Esophagus mucosa (tissue), 1 donor: ENCODE measurements at places on chromosomes 16 and 17.

DNA sequence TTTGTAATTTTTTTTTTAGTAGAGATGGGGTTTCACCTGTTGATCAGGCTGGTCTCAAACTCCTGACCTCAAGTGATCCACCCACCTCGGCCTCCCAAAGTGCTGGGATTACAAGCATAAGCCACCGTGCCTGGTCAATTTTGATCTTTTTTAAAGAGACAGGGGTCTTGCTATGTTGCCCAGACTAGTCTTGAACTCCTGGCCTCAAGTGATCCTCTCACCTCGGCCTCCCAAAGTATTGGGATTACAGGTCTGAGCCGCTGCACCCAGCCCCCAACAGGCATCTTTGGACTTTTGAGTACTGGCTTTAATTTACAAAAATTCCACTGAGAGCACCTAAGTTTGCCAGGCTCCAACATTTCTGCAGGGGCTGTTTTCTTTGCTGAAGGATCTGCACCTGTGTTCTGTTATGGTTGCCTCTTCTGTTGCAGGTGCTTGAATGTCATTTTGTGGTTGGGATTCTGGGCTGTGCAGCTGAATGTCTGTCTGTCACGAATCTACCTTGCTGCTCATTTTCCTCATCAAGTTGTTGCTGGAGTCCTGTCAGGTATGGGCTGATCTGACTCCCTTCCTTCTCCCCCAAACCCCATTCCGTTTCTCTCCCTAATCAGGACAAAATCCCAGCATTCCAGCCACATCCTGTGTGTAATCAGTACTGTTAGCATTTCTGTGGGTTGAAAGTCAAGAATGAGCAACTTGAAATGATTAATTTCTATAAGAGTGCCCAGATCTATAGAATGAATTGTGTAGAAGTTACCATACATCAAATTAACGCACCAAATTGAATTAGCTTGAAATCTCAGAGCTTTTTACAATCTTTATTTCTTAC is 8.5 kb downstream of the G6PC1 start:
- ATAC-seq = no peak

GRCh38 chr17:49995055-49995738 is at the start of gene DLX3:
Gene DLX3, minus strand, starts transcription at chr17:49995224. Its CDS starts 226 bp downstream, at chr17:49994998.
- peak; percentile 59 for ATAC-seq

DNA sequence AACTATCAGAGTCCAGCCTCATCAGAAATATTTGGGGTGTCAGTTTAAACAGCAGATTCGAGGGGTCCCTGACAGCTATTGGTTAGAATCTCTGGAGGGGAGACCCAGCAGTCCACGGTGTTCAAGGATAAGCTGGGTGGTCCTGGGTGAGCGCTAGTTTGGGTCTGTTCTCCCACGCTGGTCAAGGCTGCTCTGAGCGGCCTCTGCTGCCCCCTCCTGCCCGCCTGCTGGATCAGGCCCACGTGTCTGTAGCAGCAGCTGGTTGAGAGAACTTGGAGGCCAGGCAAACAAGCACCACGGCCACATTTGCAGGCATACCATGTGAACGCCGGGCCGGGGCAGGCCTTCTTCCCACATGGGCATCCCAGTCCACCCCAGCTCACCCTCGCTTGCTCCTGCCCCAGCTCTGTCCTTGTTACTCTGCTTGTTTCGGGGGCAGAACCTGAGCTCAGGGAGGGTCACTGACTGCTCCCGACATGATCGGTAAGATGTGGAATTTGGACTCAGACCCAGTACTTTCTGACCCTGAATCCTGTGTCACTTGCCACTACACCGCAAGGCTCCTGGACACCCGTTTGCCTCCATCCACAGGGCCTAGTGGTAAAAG is 7.4 kb downstream of the FOXF1 start:
- peak; percentile 68 for ATAC-seq

GRCh38 chr17:15334266-15334665 is 7.1 kb downstream of the TEKT3 start:
- ATAC-seq = no peak

DNA sequence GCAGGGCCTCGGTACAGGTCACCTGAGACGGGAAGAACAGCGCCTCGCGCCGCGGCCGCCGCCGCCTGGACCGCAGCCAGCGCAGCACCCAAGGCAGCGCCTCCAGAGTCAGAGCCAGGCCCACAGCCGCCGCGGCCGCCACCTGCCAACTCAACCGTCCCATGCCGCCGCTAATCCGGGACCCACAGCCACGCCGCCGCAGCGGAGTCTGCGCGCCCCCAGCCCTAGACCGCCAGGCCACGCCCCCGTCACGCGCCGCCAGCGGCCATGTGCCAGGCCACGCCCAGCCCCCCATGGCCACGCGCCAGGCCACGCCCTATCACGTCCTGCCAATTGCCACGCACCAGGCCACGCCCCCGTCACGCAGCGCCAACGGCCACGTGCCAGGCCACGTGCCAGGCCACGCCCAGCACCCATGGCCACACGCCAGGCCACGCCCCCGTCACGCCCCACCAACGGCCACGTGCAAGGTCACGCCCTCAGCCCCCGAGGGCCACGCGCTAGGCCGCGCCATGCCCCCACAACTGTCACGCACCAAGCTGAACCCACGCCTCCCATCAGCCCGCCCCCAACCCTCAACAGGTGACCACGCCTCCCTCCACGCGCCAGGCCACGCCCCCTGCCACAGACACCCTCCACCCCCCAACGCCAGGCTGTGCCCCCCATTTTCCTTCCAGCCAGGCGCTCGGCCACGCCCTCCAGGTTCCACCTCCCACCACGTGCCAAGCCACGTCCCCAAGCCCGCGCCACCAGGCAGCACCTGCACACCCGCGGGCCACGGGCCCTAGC is at the start of gene PLD6:
Gene PLD6, minus strand, starts transcription at position 210 of the 789 bp plus-strand sequence. Its CDS starts 47 bp downstream, at position 163.
- peak; percentile 84 for ATAC-seq

- no peak for ATAC-seq
Observed at GRCh38 chr16:47366228-47366627, 94.6 kb downstream of the ITFG1 start.

DNA sequence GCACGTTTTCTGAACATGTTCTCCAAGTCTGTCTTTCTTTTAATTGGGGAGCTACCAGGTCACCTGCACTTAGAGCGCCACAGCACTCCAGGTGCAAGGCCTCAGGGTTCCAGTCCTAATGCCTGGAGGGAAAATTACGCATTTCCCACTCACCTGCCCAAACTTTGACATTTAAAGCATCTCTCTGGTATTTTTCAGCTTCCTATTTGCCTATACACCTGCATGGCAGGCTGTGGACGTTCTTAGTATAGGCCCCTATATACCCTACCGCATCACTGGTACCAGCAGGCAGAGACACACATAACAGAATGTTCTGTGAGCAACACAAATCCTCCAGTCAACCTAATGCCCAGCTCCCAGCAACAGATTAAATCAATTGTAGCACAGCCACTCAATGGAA is 213.3 kb downstream of the MRTFB start:
- no peak for ATAC-seq

- peak; percentile 90 for ATAC-seq
Observed at GRCh38 chr16:15899538-15900100, 11.2 kb upstream of the CEP20 start.

- no peak for ATAC-seq
Observed at GRCh38 chr17:79848370-79848766, 9.1 kb upstream of the CBX4 start.

DNA sequence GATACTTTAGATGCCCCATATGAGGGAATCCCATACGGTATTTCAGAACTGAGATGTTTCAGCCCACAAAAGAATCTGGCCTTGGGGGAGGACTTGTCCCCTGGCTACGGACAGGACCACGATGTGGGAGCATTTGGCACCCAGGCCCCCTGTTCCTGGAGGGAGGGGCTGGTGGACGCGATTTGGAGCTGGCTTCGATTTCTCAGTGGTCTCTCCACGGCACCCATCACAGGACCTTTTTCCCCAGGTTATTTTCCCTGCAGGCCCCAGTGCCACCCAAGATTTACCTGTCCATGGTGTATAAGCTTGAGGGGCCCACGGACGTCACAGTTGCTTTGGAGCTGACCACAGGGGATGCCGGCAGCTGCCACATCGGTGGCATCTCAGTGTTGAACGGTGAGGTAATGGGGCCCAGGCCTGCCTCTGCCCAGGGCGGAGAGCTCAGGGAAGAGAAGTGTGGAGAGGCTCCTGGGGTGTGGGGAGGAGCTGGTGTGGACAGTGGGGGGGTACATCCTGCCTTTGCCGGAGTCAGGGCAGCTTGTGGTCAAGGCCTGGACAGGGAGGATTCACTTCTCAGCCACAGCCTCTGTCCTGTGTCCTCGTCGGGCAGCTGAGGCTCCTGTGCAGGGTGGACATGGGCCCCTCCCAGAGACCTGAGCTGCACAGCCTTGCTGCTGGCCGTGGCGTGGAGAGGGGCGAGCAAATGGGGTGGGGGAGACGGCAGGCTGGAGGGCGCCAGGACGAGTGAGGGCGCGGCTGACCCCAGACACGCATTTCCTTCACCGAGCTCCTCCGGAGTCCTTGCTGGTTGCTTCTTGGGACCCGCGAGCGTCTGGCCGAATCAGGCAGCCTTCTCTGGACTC is 9.9 kb downstream of the ENGASE start:
- ATAC-seq = no peak

- peak; percentile 1 for ATAC-seq
Observed at GRCh38 chr17:78734793-78735641, 47.1 kb downstream of the CYTH1 start.

- ATAC-seq = peak; percentile 63
Observed at GRCh38 chr17:60641810-60642220, 35.8 kb upstream of the BCAS3 start.

DNA sequence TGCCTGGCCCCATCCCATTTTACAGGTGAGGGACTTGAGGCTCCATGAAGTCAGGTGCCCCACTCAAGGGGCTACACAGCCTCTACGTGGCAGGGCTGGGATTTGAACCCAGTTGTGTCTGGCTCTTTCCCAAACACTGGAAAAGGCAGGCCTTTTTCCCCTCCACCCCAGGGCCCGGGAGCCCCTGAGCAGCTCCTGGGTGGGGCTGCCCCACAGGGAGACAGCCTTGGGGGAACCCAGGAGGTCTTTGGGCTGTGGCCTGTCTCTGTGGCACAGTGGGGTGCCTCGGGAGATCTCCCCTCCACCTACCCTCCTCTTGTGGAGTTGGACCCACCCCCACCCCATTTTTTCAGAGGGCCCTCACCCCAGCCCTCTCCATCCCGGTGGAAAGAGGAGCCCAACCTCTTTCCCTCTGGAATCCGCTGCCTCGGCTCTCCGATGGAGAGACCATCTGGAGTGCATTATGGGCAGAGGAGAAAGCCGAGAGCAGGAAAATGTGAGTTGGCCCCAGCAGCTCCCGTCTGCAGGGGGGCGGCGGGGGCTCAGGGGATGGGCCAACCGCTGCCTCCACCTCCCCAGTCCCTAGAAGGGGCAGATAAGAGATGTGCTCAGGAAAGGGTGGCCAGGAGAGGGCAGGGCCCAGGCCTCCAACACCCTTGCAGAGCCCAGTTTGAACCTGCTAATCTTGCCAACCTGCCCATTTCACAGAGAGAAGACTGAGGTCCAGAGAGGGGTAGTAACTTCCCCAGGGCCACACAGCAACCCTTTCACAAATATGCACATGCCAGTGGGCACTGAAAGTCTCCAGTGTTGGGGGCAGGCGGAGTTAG is 15.4 kb upstream of the TMEM92 start:
- ATAC-seq = no peak

DNA sequence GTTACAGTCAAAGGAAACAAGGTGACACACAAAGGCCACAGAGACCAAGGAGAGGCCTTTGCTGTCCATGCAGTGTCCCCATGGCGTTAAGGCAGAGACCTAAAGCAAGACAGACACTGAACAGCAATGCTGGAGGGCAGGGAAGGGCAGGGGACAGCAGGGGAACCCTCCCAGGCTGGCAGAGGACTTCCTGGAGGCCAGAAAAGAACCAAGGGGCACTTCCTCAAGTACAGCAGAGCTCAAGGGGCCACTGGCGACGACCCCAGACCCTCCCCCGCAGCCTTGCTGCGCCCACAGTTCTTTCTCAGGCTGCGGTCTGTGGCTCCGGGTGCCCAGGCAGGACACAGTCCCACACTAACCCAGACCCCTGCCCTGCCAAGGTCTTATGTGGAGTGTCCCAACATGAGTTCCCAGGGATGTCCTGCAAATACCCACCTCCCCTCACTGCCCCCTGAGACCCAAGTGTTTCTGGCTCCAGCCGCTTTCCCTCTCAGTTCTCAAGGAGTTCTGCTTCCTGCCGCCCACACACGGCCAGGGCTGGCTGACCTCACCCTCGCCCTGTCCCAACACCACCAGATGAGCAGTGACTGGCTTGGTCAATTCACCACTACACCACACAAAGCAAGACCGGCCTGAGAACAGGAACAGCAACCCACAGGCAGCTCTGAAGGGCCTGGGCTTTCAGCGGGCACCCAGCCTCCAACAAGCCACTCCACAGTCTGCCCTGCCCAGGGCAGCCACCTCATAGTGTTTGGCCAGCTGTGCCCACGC is 4.2 kb downstream of the CLCN7 start:
- peak; percentile 33 for ATAC-seq

GRCh38 chr17:38420518-38420917 is 7.7 kb upstream of the ARHGAP23 start:
- ATAC-seq = peak; percentile 23

DNA sequence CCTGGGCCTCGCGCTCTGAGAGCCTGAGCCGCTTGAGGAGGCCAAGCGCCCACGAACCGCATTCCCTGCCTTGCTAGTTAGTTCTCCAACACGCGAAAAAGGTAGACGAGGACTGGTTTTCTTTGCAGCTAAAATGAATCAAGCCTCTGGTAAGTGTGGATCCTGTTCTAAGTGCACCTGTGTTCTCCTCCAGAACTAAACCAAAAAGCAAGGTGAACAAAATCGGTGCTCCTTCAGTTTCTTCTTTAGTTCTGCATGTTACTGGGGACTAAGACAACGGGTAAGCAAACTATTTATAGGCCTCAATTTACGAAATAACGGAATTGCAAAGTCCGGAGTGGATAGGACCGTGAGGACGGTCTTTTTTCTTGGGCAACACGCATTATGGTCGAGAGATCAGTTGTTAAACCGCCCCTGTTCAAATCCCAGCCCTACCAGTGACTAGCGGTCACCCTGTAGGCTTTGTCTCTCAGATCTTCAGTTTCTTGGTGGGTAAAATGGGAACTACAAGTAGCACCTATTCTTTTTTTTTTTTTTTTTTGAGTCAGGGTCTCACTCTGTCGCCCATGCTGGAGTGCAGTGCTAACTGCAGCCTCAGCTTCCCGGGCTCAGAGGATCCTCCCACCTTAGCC is 993 bp upstream of the ANKRD11 start:
- ATAC-seq = no peak

GRCh38 chr17:67136191-67137025 is 92.1 kb downstream of the CACNG1 start:
- no peak for ATAC-seq

- no peak for ATAC-seq
Observed at GRCh38 chr17:50949128-50949988, 83.2 kb upstream of the TOB1 start.

- no peak for ATAC-seq
Observed at GRCh38 chr16:29990883-29991570, 4.4 kb downstream of the HIRIP3 start.

- no peak for ATAC-seq
Observed at GRCh38 chr16:14148016-14148415, 76.9 kb downstream of the MRTFB start.
